ENCODE measurements at places on chromosomes 6 and 20.

GRCh38 chr20:62652041-62652893, 10.0 kb downstream of the SLCO4A1 start:
- DNase-seq = peak; percentile 55

DNA sequence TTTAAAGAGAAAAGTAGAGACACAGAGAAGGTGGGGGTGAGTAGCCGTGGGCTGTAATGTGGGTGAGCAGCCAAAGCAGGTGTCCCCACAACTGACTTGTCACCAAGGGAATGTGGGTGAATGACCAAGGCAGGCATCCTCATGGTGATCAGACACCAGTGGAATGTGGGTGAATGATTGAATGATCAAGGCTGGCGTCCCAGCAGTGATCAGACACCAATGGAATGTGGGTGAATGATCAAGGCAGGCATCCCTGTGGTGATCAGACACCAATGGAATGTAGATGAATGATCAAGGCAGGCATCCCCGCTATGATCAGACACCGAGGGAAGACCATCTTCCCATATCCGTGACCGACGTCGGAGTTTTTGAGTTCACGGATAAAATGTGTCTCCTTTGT, 49.8 kb upstream of the OR14J1 start:
- DNase-seq = no peak

- DNase-seq = no peak
These were observed 26.1 kb upstream of the DSP start for GRCh38 chr6:7515363-7515762.

GRCh38 chr6:118705544-118706491, 54.4 kb upstream of the CEP85L start:
- DNase-seq = peak; percentile 61

GRCh38 chr6:159679091-159680077, 13.7 kb downstream of the SOD2 start:
- DNase-seq = peak; percentile 24

DNA sequence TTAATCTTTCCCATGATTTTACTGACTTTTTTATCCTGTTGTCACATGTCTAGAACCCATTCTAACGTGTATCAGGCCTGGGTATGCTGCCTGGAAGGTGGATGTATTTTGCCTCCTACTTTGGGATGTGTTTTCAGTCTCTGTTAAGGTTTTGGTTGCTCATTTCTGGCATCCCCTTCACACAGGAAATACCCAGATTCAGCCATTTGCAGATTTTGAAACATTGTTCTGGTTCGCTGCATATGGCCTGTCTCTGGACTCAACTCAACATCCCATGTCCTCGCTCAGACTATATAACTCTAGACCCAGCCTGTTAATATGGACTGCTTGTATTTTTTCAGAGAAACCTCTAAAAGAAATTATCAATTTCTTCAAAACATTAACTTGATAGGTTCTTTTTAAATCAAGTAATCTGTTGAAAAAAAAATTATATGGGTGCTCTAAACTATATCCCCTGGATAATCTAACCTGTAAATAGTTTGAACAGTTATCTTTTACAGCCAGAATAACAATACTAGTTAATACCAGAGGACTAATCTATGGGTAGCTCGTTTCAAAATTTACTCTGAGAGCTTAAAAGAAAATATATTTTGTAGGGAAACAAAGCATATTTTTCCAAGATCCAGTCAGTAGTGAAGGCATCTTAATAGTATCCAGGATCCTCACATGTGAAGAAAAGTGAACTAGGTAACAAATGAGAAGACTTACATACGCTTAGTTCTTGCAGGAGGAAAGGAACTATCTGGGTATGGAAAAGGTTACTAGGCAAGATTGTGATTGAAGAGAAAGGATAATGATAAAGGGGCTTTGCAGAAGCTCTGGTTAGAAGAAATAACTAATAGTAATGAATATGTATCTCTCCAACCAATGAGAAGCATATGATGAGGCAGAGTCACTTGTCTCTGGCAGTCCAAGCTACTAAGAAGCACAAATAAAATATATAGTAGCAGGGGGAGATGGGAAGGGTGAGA, 23.4 kb upstream of the HLA-DQB1 start:
- peak; percentile 16 for DNase-seq

DNA sequence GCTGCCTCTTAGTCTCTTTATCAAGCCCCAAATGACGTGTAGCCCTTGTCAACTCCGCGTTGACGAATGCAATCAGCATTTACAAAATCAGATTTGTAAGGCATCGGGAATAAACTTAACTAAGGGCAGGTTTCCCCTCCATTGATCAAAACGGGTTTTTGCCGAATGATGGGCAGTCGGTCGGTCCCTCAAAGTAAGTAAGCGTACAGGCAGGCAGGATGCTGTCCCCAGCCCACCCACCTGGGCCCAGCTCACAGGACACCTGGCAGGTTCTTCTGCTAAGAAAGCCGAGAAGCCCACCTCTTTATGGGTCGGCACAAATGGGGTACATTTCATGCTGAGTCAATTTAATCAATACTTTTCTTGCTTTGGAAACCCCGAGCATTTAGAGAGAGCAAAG, 22.0 kb upstream of the MAFB start:
- DNase-seq = no peak

DNA sequence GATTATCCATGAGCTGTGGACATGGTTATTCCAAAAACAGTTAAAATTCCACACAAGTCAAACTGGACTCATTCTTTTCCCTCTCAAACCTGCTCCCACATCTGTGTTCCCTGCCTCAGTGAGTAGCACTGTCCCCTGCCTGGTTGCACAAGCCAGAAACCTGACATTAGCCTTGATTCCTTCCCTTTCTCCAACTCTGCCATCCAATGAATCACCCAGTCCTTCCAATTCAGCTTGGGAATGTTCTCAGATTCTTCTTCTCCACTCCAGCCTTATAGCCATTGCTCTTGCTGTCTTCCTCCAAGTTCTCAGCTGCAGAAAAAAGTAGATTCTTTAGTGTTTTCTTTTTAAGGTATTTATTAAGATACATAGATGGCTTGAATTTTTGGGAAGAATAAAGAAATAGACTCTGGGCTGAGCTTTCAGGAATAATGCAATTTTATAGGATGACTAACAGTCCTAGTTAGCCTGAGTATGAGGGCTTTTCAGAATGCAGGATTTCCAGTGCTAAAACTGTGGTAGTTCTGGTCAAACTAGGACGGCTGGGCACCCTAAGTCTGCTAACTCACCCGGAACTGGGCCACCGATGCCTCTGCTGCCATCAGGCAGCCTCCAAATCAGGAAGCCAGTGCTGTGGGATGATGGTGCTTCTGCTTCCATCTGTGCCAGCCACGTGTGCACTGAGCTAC, 18.2 kb upstream of the SASH1 start:
- no peak for DNase-seq

GRCh38 chr20:3239867-3240775, 1.1 kb upstream of the SLC4A11 start:
- DNase-seq = peak; percentile 50

- DNase-seq = no peak
These were observed 529 bp upstream of the ENPP4 start for GRCh38 chr6:46129291-46129628.

DNA sequence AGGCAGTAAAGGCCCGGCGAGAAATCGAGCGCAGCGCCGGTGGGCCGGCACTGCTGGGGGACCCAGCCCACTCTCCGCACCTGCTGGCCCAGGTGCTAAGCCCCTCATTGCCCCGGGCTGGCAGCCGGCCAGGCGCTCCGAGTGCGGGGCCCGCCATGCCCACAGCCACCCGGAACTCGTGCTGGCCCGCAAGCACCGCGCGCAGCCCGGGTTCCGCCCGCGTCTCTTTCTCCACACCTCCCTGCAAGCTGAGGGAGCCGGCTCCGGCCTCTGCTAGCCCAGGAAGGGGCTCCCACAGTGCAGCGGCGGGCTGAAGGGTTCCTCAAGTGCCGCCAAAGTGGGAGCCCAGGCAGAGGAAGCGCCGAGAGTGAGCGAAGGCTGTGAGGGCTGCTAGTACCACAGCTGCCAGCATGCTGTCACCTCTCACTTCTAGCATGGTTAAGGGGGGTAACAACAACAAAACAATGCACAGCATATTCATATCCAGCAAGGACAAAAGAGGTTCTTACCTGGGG, 11.3 kb upstream of the GMPR start:
- DNase-seq = no peak

GRCh38 chr6:17741507-17741906, 34.8 kb upstream of the NUP153 start:
- no peak for DNase-seq

- DNase-seq = no peak
These were observed 122.0 kb downstream of the PLEKHG1 start for GRCh38 chr6:150721418-150722266.

DNA sequence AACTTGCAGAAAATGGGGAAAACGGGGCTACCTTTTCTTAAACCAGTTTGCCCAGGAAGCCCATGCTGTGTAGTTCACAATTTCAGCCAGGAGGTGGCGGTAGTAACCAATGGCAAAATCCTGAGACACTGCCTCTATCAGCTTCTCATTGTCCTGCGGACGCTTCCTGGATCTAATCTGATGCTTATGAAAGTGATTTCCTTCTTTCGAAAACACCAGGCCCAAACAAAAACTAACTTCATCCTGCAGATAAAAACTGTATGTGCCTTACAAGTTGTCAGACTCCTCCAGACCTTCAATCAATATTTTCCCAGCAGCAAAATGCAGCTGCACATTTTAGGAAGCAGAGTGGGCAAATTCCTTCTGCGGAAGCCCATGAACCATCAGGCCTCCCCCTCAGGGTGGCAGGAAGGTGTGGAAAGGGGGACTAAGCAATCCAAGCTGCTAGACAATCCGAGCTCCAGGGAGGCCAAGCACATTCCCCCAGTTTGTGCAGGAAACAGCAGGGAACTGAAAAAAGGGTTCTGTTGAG, 88.5 kb downstream of the LY86 start:
- DNase-seq = peak; percentile 81

DNA sequence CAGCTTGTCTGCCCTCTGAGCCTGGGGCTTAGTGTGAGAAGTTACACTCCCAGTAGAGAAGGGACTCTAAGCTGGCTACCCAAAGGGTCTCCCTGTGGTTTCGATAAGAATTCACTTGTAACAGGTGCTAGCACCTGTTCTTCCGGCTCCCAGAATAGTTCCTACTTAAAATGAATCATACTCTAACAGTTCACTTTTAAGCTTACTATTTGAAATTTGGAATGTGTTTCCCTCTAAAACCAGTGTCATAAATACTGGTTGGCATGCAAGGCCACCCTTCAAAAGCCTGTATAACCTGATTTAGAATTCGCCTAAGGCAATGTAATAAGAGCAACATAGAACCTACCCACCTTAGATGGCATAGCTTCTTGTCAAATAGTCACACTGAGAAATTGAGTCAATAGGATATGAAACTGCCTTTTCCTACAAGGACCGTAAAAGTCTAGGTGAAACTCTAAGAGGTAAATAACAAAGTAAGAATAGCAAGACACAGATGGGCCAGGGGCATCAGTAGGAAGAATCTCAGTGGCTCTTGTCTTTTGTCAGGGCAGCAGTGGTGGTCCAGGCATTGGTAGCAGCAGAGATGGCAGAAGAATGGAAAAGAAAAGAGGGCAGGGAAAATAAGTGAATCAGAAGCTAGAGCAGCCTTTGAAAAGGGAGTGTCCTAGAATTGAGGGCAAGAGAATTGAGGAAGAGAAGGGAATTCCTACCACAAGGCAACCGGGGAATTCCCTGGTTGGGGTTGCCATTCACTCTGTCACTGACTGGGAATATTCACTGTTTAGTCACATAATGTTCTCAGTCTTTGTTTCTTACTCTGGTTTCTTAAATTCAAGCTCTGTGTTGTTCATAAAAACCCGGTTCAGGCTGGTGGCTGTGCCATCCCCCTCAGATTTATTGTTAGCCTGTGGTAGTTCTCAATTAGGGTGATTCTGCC, 91.5 kb downstream of the HIVEP2 start:
- DNase-seq = peak; percentile 20

- peak; percentile 37 for DNase-seq
These were observed 143.8 kb downstream of the UNC5CL start for GRCh38 chr6:40894962-40895799.

- no peak for DNase-seq
These were observed 24.3 kb upstream of the MCUR1 start for GRCh38 chr6:13838616-13839015.
